ENCODE measurements at places on chromosomes 2 and 18.

GRCh38 chr2:241762321-241762932 lies 14.2 kb upstream of the GAL3ST2 start:
- no peak for DNase-seq

- no peak for DNase-seq
Measured at GRCh38 chr2:234689911-234690379, 193.1 kb upstream of the ARL4C start.

- no peak for DNase-seq
Measured at GRCh38 chr2:177733-178132, 86.1 kb downstream of the SH3YL1 start.

DNA sequence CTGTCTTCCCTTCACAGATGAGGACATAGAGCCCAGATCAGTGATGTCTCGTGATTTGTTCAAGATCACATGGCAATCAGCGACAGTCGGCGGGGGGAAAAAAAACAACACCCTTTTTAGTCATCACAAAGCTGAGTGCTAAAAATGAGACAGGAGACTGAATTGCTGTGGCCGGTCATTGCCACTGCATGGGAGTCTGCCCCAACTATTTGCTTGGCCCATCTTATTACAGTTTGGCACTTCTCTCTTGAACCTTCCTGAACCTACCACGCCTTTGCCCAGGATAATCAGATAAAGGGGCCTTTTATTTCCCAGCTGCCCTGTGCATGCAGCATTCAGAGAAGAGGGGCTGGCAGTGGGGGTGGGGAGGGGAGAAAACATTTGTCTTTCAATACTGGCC lies 42.7 kb downstream of the SETBP1 start:
- no peak for DNase-seq

- DNase-seq, result no peak
Measured at GRCh38 chr2:161207941-161208340, 47.7 kb downstream of the TANK start.

GRCh38 chr2:201890453-201890852 lies 84.1 kb downstream of the CDK15 start:
- no peak for DNase-seq

DNA sequence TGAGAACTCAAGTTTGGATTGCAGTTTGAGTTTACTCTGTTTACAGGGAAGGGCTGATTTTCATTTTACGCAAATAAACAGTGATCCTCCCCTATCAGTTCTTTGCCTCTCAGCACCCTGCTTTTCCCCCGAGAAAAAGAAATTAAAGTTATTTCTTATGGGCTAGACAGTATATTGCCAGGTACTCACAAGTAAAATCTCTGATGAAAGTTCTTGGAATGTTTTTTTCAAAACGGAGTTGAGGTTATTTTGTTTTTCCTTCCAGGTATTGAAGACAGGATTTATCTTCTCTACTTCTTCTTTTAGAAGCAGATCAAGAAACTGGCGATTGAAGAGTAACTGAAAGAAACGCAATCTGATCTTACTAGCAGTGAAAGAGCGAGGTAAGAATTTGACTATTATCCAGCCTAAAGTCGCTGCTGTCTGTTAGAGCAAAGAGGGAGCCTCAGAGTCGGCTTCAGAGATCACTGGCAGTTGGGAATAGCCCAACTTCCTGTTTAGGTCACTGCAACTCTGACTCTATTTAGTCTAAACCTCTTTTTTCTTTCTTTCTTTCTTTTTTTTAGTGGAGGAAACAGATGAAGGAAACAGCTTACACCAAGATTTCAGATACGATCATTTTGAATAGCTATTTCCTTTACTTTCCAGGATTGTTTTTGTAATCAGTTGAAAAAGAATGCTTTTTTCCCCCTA lies at the start of gene TFPI:
Gene TFPI (minus strand): TSS at position 425 of the 693 bp plus-strand sequence. CDS start 50,667 bp downstream, outside the sequence.
- no peak for DNase-seq

- no peak for DNase-seq
Measured at GRCh38 chr2:36027616-36028015, 328.0 kb upstream of the CRIM1 start.

- no peak for DNase-seq
Measured at GRCh38 chr2:132503701-132504100, 87.1 kb downstream of the GPR39 start.

- no peak for DNase-seq
Measured at GRCh38 chr2:214775971-214776370, 33.5 kb downstream of the BARD1 start.

GRCh38 chr2:179253226-179253625 lies 11.4 kb downstream of the SESTD1 start:
- no peak for DNase-seq

DNA sequence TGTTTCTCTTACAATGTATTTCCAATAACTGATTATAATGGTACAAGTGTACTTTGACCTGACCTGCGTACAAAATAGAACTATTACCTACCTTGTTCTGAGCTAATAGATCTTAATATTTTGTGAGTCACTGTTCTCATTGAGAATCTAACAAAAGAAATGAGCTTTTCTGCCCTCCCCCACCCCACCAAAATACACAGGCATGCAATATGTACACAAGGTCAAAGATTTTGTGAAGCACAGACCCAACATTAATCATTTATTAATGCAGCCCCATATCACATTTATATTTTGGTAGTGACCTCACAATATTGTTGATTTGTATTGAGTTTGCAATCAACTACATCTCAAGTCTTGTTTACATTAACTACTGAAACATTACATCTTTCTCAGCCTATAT lies 86.5 kb downstream of the CDH20 start:
- no peak for DNase-seq

Data from stimulated activated CD8-positive, alpha-beta memory T cell treated with anti-CD3 and anti-CD28 coated beads, Interleukin-2, amount 100 ng/mL, for 1 hour (primary cell).